ENCODE measurements at places on chromosomes 1 and 21.

DNA sequence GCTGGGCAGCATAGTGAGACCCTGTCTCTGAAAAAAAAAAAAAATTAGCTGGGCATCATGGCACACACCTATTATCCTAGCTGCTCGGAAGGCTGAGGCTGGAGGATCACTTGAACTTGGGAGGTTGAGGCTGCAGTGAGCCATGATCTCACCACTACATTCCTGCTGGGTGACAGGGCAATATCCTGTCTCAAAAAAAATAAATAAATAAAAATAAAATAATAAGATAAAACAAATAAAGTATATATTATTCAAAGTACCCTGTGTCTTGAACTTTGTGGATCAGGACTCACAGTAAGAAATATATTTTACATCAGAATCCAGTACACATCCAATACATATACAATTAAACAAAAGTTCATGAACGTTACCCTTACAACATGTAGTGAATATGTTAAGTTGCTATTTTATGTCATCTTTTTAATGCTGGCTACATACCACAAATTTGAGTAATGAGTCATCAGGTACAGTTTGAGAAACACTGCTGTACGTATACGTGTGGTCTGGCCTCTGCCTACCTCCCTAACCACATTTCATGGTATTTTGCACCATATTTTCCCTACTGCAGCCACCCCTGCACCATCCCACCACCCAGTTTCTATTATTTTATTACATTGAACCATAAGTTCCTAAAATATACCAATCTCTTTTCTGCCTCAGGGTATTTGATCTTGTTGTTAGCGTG, 4.4 kb downstream of the NME7 start:
- DNase-seq: no peak

- DNase-seq: no peak
These were observed 384.7 kb downstream of the LRRIQ3 start for GRCh38 chr1:73813236-73813635.

DNA sequence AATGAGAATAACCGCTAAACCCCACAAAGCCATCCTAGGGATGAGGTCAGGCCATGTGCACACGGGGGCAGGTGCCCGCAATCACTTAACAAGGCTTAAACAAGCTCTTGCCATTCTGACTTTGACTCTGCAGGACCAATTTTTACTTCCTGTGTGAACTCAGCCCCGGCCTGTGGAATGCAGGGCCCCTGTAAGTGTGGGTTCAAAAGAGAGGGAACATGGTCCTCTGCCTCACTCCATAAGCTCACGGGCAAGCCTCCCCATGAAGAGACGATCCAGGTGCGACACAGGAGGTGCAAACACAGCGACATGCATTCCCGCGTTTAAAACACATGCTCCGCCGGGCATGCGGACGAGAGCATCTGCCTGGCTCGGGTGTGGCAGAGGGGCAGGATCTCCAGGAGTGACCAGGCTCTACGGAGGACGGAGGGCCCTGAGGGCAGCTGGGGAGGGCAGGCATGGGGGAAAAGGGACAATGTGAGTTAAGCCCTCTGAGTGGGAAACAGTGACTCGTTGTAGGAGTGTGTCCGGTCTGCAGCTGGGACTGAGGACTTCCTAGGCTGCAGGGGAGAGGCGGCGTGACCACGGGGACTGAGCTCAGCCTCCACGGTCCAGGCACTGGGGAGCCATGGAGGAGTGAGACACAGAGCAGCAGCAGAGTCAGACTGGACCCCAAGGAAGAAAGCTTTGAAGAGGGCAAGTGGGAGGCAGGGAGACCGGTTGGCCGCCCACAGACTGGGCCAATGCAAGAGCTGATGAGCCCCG, 40.6 kb upstream of the AJAP1 start:
- no peak for DNase-seq

- DNase-seq: no peak
These were observed 59.3 kb downstream of the AK4 start for GRCh38 chr1:65207317-65207716.

DNA sequence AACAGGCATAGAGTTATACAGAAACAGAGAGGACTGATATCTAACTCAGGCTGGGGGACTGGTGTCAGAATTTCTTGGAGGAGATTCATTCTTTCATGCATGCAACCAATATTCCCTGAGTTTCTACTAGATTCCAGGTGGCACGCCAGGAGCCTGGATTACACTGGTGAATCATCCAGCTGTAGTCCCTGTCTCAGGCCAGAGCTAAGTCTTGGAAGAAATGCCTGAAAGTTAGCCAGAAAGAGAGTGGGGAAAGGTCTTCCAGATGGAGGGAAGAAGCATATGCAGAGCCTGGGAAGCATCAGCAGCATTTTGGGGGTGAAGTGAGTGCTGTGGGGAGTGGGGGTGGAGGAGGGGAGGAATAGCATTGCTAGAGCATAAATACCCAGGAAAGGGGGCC, 239.1 kb downstream of the OMA1 start:
- no peak for DNase-seq

DNA sequence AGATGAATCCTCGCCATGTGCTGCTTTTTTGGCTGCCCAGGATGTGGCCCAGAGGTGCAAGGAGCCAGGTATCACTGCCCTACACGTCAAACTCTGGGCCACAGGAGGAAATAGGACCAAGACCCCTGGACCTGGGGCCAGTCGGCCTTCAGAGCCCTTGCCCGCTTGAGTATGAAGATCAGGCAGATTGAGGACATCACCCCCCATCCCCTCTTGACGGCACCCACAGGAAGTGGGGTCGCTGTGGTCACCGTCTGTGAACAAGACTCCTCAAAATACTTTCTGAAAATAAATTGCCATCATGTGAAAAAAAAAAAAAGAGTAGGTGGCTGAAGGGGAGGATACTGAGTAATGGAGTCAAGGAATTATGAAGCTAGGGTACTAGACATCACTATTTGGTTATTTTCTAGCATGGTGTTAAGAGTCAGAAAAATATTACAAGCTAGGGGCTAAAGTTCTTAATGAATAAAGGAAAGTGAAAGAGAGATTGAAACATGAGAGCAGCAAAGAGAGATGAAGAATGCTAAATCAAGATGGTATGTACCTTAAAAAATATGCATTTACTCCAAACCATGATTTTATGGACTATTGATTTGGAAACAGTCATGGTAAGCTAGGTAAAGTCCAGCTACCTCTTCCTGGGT, 84.9 kb downstream of the CLEC20A start:
- DNase-seq: no peak

DNA sequence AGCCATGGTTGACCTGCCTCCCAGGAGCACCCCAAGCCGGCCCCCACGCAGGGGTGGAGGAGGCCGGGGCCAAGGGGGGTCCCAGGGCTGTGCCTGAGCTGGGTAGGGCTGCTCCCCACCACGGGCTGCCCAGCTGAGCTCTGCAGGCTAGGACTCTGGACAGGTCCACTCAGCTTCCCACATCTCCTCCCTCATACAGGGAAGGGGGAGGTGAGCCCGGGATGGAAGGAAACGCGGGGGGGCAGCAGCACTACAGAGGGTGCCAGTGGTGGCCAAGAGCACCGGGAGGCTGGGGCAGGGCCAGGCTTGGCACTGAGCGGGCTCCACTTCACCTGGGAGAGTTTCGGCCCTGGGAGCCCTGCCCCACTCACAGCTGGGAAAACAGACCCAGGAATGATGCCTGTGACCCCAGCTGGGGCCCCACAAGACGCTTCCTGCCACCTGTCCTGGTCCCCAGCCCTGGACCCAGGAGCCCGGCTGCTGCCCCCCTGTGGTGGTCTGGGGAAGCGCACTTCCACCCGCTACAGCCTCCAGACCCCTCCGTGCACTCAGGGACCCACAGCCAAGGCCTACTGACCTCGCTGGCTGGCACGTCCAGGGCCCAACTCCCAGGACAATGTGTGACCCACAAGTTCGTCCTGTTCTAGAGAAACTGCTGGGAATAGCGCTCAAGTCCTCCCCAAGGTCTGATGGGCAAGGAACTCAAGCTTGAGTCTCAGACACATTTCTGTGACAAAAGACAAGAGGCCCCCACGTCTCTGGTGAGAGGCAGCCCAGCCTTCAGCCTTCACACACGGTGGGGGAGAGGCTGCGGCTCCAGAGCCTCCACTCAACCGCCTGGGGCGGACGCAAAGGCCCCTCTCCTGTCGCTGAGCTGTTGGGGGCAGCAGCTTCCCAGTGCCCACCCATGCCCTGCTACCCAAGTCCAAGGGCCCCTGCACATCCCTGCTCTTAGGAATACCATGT, 3.0 kb downstream of the AURKAIP1 start:
- DNase-seq: peak; percentile 76

GRCh38 chr1:168365719-168366479, 85.2 kb downstream of the TBX19 start:
- no peak for DNase-seq

DNA sequence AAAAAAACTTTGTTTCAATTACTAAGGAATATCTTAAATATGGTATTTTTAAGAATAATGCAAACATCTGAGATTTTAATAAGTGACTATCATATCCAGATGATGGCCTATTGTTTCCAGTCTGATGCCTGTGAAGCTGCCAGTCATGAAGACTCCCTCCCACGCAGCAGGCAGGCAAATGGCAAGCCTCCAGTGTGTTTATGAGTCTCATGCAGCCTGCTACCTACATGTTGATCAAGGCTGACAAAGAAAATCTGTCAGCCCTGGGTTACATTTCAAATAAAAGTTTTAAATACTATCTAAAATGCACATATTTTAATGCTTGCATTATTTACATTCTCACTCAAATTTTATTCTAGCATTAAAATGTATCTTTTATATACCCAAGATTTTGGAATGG, 137.6 kb upstream of the RNPC3 start:
- DNase-seq: no peak

DNA sequence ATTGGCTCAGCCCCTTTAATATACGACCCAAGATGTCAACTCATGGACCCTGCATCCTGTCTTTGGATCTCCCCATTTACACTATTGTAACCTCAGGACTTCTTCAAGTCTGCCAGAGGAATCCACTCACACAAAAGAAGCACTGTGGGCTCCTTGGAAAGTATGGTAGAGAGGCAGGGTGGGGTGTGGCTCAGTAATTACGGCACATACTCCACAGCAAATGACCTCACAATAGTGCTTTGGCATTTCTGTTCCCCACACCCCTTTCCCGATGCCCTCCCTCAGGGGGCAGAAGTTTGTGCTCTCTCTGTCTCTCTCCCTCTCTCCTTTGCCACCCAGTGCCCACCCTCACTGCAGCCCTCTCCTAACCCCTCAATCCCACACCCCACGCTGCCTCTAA, 27.8 kb upstream of the IFNAR2 start:
- no peak for DNase-seq

DNA sequence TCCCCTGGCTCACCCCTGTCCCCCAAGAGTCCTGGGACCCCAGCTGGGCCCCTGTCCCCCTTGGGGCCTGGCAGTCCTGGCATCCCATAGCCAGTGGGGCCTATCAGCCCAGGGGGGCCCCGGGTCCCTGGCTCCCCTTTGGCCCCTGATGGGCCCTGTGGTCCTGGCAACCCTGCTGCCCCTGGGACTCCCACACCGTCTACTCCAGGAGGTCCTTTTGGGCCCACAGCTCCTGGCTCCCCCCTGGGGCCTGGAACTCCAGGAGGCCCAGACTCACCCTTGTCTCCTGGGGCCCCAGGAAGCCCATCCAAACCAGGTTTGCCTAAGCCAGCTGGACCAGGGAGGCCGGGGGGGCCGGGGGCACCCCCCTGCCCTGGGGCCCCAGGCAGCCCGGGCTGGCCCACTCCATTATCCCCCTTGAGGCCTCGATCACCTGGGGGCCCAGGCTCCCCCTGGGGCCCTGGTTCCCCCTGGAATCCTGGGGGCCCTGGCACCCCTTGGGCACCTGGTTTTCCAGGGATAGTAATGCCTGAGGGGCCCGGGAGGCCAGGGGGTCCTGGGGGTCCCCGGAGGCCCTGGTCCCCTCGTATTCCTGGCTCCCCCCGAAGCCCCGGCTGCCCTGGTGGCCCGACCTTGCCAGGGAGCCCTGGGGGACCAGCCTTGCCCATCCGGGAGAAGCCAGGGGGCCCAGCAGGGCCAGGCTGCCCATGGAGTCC, 10.1 kb downstream of the ADPRS start:
- no peak for DNase-seq

GRCh38 chr1:24913616-24914225, 16.4 kb downstream of the RUNX3 start:
- DNase-seq: no peak

GRCh38 chr1:234515411-234515810, 36.4 kb upstream of the TARBP1 start:
- DNase-seq: no peak

DNA sequence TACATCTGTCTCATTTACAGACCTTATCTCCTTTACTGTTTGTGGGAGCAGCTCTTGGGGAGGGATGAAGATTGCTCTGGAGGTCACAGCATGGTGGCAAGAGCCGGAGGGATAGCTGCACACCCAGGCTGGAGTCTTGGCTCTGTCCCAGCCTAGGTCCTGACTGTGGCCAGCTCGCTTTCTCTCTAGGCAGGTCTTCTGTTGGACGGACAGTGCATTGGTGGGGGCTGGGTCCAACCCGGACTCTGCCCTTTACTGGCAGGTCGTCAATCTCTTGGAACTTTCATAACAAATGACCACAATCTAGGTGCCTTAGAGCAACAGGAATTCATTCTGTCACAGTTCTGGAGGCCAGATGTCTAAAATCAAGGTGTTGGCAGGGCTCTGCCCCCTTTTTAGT, 319.8 kb upstream of the C1orf174 start:
- DNase-seq: no peak

GRCh38 chr1:21294266-21294989, 4.2 kb upstream of the ECE1 start:
- DNase-seq: no peak

GRCh38 chr1:226674892-226675714, 64.0 kb downstream of the ITPKB start:
- no peak for DNase-seq

- no peak for DNase-seq
These were observed 747 bp downstream of the ADAMTS1 start for GRCh38 chr21:26844258-26845065.

GRCh38 chr1:214633686-214634085, 30.7 kb downstream of the CENPF start:
- no peak for DNase-seq

DNA sequence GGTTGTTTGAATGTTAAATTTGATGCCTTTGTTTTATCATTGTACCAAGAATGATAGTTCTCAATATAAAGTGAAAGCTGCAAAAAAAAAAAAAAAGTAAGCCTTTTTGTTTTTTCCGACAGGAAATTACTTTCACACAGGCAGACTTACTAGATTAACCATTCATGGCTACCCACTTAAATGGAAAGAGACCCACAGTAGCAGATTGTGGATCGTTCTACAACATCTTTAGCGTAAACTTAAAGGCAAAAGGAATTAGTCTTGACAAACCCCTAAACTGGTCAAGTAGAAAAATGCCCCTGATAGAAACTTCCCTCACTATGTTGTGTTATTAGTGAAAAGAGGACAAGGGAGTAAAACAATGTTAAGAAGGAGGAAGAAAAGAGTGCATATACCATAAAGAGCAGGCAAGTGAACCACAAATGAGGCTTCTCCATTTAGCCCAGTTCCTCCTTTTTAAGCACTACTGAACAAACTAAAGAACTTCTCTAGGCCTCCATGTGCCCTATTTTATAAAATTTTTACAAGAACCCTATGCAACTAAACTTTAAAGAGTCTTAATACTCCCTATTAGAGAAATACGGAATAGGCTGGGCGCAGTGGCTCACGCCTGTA, 1560.3 kb downstream of the MRPL39 start:
- DNase-seq: no peak

All from SHP77 (cell line).